SIG-M5 (cell line): ENCODE measurements at places on chromosomes 7 and 10.

DNA sequence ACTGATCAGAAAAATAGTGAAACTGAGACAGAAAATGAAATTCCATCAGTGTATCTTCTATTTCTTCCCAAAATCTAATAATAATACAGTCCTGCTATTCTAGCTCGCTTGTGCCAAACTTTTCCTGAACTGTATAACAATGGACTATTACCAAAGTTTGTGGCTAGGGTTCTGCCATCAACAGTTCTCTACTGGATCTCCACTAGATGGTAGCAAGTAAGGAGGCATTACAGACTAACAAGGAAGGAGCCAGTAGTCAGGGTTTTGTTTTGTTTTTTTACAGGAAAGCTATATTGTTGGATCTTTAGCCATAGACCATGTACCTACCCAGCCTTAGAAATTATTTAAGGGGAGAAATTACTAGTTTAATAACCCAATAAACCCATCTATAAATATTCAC is 10.8 kb downstream of the MTERF1 start:
- no peak for DNase-seq

DNA sequence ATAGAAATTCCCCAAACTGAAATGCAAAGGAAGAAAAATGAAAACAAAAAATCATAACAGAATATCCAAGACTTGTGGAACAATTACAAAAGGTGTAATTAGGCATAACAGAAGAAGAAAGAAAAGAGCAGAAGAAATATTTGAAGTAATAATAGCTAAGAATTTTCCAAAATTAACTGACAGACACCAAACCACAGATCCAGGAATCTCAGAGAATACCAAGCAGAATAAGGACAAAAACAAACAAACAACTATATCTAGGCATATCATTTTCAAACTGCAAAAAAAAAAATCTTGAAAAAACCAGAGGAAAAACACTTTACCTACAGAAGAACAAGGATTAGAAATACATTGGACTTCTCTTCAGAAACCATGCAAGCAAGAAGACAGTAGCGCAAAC is 25.5 kb downstream of the CFAP70 start:
- DNase-seq: no peak

- no peak for DNase-seq
These were observed 13.6 kb upstream of the BPGM start for GRCh38 chr7:134632937-134633540.

GRCh38 chr7:111333010-111333409 is 229.3 kb downstream of the IMMP2L start:
- no peak for DNase-seq

DNA sequence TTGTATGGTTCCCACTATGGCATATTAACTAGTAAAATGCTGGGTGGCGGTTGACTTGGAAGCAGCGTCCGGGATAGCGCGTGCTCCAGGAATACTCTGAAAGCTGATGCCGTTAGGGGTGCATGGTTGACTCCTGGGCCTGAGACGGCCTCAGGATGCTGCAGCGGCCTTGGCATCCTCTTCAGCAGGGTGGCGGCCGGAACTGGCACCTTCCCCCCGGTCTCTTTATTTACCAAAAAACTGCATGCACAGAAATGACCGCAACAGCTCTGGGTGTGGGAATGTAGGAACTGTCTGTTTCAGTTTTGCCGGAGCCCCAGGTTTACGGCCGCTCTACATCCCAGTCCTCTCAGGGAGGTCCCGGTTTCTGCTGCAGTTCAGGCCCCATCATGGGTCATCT is 28.8 kb downstream of the PFKP start:
- DNase-seq: no peak
